Mesenteric fat pad (tissue), 1 donor: ENCODE measurements at places on chromosomes 2 and 18. TPM values are rescaled to one million over a fixed set of nuclear protein-coding genes. Genes with fewer than 3 reads are reported as not detected.

C2orf81 gene
- total RNA-seq = 1.1 TPM

ARHGEF4 gene
- total RNA-seq = 9.4 TPM

CHRND gene
- total RNA-seq = not detected

SPP2 gene
- not detected for total RNA-seq

ARL4C gene
- 17.4 TPM for total RNA-seq

CYP27A1 gene
- 20.5 TPM for total RNA-seq

CCDC68 gene
- total RNA-seq = 6.0 TPM

- no peak for DNase-seq
Measured at GRCh38 chr2:221673248-221673647, 101.1 kb upstream of the EPHA4 start.

- DNase-seq = no peak
Measured at GRCh38 chr2:113155331-113155730, 18.4 kb upstream of the PSD4 start.

DNA sequence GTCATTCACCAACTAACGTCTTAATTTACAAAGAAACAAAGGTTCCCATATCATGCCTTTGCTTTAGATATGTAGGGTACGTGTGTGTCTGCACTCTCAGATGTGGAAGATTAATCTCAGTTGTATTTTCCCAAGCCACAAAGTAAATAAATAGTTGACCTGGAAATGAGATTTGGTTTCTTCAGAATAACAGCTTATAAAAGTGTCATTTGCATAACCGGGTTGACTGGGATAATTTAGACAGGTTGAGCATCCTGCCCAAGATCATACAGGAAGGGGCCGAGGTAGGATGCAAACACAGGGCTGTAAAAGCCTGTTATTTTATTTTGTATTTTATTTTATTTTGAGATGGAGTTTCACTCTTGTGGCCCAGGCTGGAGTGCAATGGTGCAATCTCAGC lies 19.5 kb downstream of the ATG16L1 start:
- no peak for DNase-seq

GRCh38 chr18:813172-814071 lies 1.4 kb upstream of the YES1 start:
- no peak for DNase-seq

DNA sequence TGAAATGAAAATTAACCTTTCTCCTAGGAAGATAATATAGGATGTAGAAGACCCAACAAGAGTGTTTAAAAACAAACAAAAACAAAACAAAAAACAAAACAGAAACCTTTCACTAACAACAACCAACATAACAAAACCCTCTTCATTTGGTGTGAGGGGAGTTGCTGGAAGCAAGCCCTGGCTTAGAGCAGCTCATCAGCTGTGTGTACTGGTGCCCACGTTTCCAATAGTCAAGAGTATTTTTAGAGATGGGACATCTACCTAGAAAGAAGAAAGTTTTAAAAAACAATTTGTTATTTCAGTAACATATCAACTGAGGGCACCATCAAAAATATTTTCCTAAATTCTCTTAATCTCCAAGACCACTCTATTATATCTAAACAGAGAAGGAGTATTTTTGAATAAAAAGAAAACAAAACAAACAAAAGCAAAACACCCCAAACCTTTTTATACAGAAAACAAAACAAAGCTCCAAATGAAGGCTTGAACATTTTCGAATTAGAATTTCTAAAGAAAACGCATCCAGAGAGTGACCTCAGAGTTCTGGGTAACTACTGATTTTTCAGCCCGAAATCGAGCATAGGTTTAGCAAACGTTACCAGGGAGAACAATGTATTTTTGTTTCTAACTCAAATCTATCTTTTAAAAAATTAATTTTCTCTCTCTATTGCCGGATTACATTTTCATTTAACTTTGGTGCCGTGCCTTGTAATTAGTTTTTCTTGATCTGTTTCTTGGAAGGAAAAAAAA lies 134.6 kb downstream of the INSIG2 start:
- no peak for DNase-seq

DNA sequence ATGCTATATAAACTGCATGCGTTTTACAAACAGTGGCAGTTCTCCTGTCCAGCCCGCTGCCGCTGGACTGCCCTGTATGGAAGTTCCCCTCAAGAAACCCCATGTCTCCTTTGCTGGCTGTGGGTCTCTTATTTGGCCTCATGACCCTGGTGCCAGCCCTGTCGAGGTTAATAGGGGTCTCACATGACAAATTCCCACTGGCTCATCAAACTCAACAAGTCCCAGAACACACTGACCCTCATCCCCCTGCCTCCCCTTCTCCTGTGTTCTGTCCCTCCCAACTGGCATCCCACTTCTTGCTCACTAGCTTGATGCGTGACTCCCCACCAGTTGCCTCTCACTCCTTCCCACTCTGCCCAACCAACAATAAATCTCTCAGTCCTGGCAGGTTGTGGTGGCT lies 137.6 kb upstream of the HS6ST1 start:
- DNase-seq = no peak

GRCh38 chr18:72555101-72555500 lies 11.0 kb upstream of the CBLN2 start:
- DNase-seq = no peak

DNA sequence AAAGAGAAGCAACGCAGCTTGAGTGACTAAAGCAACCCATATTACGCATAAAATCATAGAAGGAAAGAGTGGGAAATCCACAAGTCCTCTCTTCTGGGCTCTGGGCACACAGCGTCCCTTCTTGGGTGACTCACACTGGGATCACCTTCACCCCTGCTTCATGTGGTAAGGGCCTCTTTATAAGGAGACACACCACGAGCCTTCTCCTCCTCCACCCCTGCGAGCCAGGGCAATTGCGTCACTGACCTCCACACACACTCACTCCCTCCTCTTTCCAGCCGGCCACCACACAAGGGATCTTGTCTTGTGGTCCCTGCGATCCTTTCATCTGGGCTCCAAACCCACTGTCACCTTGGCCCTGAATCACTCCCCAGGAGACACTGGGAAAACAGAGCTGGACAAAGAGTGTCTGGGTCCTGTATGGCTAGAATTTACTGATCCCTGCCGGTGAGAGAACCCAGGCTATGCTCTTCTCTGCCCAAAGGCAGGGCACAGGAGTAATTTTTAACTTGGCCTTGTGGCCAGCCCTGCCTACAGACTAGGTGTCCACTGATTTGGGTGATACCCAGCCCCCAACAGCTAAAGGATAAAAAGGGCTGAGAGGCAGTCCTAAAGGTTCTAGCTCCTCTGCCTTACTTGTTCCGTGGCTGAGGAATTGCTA lies 35.3 kb downstream of the NHEJ1 start:
- no peak for DNase-seq

DNA sequence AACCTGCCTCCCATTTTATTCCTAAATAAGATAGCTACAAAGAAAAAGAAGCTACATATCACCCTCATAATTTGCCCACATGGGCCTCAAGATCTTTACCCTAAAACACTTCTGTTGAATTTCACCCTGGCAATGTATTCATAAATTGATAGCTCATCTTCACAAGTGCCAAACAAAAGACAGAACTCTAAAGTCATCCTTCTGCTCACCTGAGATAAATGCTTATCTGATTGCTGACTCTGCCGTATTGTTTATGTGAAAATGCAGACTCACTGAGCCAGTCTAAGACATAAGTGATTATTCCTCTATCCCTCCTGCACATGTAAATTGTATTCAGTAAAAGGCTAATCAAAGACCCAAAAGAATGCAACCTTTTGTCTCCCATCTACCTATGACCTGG lies 2.0 kb downstream of the RDH14 start:
- DNase-seq = no peak

GRCh38 chr2:11490194-11490593 lies 24.2 kb upstream of the E2F6 start:
- DNase-seq = no peak
